ENCODE measurements at places on chromosomes 12 and 14.

GRCh38 chr12:52256584-52256935, 17.9 kb upstream of the KRT86 start:
- no peak for DNase-seq
- H3K4me1 ChIP-seq: peaks cover 47% of the 10 kb centered on the region

DNA sequence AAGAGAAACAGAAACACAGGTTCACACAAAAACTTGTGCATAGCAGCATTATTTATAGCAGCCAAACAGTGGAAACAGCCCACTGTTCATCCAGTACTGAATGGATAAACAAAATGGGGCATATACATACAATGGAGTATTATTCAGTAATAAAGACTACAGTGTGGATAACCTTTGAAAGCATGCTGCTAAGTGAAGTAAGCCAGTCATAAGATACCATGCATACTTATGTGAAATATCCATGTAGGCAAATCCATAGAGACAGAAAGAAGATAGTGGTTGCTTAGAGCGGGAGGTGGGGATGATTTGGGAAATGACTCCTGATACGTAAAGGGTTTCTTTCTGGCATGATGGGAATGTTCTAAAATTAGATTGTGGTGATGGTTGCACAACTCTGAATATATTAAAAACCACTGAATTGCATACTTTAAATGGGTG, 99.4 kb downstream of the CRADD start:
- no peaks in the 10 kb centered on the region for H3K27me3 ChIP-seq
- H3K4me1 ChIP-seq: peaks cover 57% of the 10 kb centered on the region
- H3K4me3 ChIP-seq: no peak overlapping the region

GRCh38 chr12:70732287-70732686, 95.1 kb upstream of the PTPRB start:
- DNase-seq: no peak
- H3K4me3 ChIP-seq: no peak overlapping the region
- H3K27me3 ChIP-seq: peaks cover 6% of the 10 kb centered on the region
- H3K4me1 ChIP-seq: no peaks in the 10 kb centered on the region
- no peaks in the 10 kb centered on the region for H3K36me3 ChIP-seq

GRCh38 chr12:94089891-94090290, 58.5 kb upstream of the PLXNC1 start:
- H3K27me3 ChIP-seq: peaks cover 4% of the 10 kb centered on the region
- no peaks in the 10 kb centered on the region for H3K4me1 ChIP-seq
- no peak for DNase-seq
- H3K27ac ChIP-seq: no peak overlapping the region
- no peak overlapping the region for H3K4me3 ChIP-seq

DNA sequence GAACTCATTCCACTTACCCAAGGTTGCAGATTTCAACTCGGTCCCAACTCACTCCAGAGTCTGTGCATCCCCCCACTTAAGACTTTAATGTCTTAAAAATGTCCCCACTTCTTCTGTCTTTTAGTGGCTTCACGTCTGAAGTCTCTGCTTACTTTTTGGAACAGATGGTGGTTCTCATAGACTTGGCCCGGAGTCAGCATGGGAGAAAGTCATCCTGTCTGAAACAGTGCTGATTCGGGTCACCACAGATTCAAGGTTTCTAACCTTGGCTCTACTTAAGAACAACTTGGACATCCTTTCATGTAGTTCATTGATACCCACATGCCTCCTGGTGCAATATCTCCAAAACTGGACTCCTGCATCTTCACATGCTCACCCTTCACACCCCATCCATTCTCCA, 26.0 kb downstream of the CHST11 start:
- DNase-seq: no peak
- no peaks in the 10 kb centered on the region for H3K27me3 ChIP-seq
- peak overlapping the region; percentile 20 for H3K27ac ChIP-seq
- no peak overlapping the region for H3K4me3 ChIP-seq
- peaks cover 44% of the 10 kb centered on the region for H3K36me3 ChIP-seq
- peaks cover 97% of the 10 kb centered on the region for H3K4me1 ChIP-seq

- peak overlapping the region; percentile 97 for H3K4me3 ChIP-seq
- peaks cover 77% of the 10 kb centered on the region for H3K4me1 ChIP-seq
- no peak for DNase-seq
Measured at GRCh38 chr12:31321186-31321896, 4.6 kb downstream of the SINHCAF start.

DNA sequence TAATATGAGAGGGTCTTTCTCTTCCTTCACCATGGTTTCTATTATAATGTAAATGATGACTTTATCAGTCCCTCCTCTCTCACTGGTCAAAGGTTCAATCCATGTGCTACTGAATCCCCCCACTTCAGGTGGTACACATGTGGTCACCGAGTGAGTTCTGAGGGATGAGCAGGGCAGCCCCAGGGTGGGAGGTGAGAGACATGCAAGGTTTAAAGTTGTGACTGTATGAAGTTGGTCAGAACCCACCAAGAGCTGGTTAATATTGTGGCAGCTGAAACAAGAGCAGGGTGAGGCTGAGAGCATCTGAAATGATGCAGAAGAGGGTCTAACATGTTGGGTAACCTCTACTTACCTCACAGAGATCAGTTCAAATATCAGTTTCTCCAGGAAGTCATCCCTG, 444.7 kb upstream of the FBXO33 start:
- no peak overlapping the region for H3K4me3 ChIP-seq
- no peaks in the 10 kb centered on the region for H3K27me3 ChIP-seq
- no peak for DNase-seq
- H3K36me3 ChIP-seq: no peaks in the 10 kb centered on the region
- H3K4me1 ChIP-seq: no peaks in the 10 kb centered on the region

DNA sequence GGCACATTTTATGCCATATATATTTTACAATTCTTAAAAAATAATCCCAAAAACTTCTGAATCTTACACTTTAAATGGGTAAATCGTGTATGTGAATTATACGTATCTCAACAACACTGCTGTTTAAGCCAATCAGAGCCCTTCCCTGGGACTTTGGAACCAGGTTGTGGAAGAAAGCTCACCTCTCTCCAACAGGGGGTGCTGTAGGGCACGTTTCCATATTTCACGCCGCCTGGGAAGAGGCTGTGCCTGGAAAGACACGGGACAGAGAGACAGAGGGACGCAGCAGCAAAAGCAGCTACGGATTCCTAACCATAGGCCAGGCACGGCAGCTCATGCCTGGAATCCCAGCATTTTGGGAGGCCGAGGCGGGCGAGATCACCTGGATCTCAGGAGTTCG, 29.4 kb upstream of the FBRSL1 start:
- H3K36me3 ChIP-seq: no peaks in the 10 kb centered on the region
- no peak for DNase-seq
- no peak overlapping the region for H3K4me3 ChIP-seq
- H3K27me3 ChIP-seq: no peaks in the 10 kb centered on the region
- no peak overlapping the region for H3K27ac ChIP-seq

- no peaks in the 10 kb centered on the region for H3K36me3 ChIP-seq
- no peaks in the 10 kb centered on the region for H3K4me1 ChIP-seq
- H3K27me3 ChIP-seq: peaks cover 25% of the 10 kb centered on the region
- DNase-seq: no peak
- H3K4me3 ChIP-seq: no peak overlapping the region
Measured at GRCh38 chr14:101075025-101075800, 171.7 kb upstream of the RTL1 start.

- no peaks in the 10 kb centered on the region for H3K27me3 ChIP-seq
- no peaks in the 10 kb centered on the region for H3K36me3 ChIP-seq
- H3K4me3 ChIP-seq: no peak overlapping the region
- no peak for DNase-seq
- H3K27ac ChIP-seq: no peak overlapping the region
Measured at GRCh38 chr14:28138341-28138740, 628.2 kb upstream of the FOXG1 start.

DNA sequence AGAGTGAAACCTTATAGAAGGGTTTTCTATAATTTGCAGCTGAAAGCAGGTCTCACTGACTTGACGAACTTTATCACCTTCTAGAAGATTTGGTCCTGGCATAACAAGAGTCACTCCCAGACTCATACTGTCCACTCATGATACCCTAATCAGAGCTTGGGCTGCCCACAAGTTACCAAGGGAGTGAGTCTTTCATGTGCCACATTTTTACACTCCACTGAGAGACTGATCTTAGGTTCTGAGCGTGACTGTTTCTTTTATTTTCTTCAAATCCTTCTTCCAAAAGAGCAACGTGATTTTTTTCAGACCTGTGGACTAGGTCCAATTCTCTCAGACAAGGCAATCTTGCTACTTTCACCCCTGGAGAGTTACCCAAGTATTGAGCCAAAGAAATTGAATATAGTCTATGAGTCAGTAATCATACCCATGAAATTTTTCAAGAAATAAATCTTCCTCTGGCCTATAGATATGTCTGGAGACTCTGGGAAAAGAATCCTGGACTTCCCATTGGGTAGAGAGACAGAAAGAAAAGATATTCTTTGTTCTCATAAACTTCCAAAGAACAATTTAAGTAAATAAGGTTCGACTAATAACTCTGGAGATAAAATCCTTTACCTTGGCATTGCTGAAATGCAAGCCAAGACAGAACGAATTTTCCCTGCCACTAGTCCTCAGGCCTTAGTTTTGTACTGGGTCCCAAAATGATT, 26.9 kb downstream of the SIX1 start:
- H3K4me1 ChIP-seq: no peaks in the 10 kb centered on the region
- no peaks in the 10 kb centered on the region for H3K36me3 ChIP-seq
- peaks cover 19% of the 10 kb centered on the region for H3K27me3 ChIP-seq
- H3K27ac ChIP-seq: no peak overlapping the region

DNA sequence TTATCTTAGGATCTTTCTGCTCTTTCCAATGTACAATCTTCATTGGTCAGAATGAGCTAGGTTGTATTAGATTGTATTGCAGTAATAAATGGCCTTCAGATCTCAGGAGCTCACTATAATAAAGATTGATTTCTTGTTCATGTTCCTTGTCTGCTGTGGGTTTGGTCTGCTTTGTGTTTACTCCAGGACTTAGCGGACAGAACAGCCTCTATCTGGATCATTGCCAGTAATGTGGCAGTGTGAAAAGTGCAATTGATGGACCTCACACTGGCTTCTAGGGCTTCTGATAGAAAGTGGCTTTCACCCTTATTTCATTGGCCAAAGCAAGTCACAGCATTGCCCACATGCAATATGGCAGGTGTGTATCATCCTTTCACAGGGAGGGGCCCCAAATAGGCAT, 81.2 kb downstream of the BTG1 start:
- H3K36me3 ChIP-seq: peaks cover 10% of the 10 kb centered on the region
- no peaks in the 10 kb centered on the region for H3K27me3 ChIP-seq
- no peak overlapping the region for H3K4me3 ChIP-seq
- no peak for DNase-seq

DNA sequence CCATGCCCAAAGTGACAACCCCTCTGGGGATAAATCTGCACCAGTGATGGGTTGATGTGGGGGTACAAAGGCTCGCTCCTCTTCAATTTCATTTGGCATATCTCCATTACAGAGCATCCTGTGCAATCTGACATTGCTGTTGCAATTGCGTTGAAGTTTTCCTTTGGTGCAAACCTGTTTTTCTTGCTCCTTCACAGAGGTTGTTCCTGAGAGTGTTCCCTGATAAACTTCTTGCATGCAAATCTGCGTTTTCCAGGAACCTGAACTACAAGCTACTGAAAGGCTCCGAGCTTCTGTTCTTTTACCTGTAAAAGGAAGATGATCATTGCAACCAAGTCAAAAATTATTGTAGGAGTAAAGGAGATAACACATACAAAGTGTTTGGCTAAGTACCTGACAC, 26.1 kb downstream of the SERPINA11 start:
- H3K4me3 ChIP-seq: no peak overlapping the region
- no peaks in the 10 kb centered on the region for H3K36me3 ChIP-seq
- no peak overlapping the region for H3K27ac ChIP-seq
- peaks cover 5% of the 10 kb centered on the region for H3K4me1 ChIP-seq
- peaks cover 20% of the 10 kb centered on the region for H3K27me3 ChIP-seq

DNA sequence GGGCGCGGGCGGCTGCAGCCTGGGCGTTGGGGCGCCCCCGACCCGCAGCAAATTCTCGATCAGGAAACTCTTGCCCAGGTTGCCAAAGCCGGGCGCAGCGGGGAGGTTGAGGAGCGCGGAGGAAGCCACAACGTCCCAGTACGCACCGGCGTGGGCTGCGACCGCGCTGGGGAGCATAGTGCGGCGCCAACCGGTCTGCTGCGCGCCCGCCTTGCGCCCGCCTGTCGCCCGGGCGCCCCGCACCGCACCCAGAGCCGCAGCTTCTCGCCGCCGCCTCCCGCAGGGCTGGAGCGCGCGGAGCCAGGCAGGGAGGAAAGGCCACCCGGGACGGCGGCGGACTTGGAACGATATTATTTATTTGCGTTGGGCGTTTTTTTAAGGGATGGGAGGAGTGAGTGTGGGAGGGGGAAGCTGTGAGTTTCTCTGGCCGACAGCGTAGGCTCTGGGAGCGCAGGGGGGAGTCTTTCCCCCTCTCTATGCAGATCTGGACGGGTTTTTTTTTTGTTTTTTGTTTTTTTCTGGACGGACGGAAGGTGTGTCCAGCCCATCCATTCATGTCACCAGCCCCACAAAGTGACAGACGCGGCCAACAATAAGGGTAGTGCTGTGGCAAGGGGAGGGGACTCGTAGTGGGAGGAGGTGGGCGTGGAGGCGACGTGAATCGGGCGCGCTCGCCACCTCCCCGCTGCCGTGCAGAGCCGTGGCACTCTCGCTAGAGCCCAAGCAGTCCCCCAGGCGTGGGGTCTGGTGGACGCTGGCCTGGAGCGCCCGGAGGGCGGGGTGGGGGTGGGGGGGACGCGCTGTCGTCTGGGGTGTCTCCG, at the start of gene DBX2:
TSS of gene DBX2 (minus strand) at position 349 of the 821 bp plus-strand sequence. CDS start at position 177, 172 bp downstream.
- peaks cover 48% of the 10 kb centered on the region for H3K27me3 ChIP-seq
- H3K27ac ChIP-seq: no peak within 1 kb of the TSS
- H3K4me1 ChIP-seq: no peaks in the 10 kb centered on the region
- H3K36me3 ChIP-seq: no peaks in the 10 kb centered on the region
- no peak for DNase-seq

- no peaks in the 10 kb centered on the region for H3K36me3 ChIP-seq
- no peaks in the 10 kb centered on the region for H3K4me1 ChIP-seq
- H3K27me3 ChIP-seq: no peaks in the 10 kb centered on the region
Measured at GRCh38 chr12:18135509-18135908, 45.5 kb upstream of the RERGL start.

GRCh38 chr12:108875682-108876361, 4.1 kb upstream of the DAO start:
- H3K27ac ChIP-seq: no peak overlapping the region
- DNase-seq: no peak
- H3K4me1 ChIP-seq: no peaks in the 10 kb centered on the region
- H3K36me3 ChIP-seq: no peaks in the 10 kb centered on the region
- no peak overlapping the region for H3K4me3 ChIP-seq

- no peak for DNase-seq
- H3K36me3 ChIP-seq: no peaks in the 10 kb centered on the region
- H3K27me3 ChIP-seq: no peaks in the 10 kb centered on the region
- H3K4me1 ChIP-seq: peaks cover 55% of the 10 kb centered on the region
- no peak overlapping the region for H3K4me3 ChIP-seq
Measured at GRCh38 chr12:116055895-116056607, 221.4 kb downstream of the MED13L start.

DNA sequence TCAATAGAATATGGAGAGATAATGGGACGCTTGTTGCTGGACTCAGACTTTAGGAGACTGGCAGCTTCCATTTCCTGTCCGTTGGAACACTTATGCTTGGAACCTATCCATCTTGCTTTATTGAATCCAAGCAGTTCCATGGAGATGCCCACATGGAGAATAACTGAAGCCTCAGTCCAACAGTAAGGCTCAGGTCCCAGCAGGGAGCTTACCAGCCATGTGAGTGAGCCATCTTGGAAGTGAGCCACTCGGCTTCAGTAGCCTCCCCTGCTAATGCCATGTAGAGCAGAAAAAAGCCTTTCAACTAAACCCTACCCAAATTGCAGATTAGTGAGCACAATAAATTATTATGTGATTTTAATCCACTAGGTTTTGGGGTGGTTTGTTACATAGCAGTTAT, 538.8 kb upstream of the STXBP6 start:
- no peak overlapping the region for H3K4me3 ChIP-seq
- H3K27ac ChIP-seq: no peak overlapping the region
- DNase-seq: no peak
- no peaks in the 10 kb centered on the region for H3K27me3 ChIP-seq
- no peaks in the 10 kb centered on the region for H3K36me3 ChIP-seq
- H3K4me1 ChIP-seq: no peaks in the 10 kb centered on the region
